ENCODE measurements at places on chromosomes 1 and 21. TPM values are rescaled to one million over a fixed set of nuclear protein-coding genes. Genes with fewer than 3 reads are reported as not detected.

SLC9C2 gene
- total RNA-seq = not detected

WDR47 gene
- total RNA-seq = 9.6 TPM

TIPRL gene
- 64.4 TPM for total RNA-seq

SPRR4 gene
- not detected for total RNA-seq

NUCKS1 gene
- 216 TPM for total RNA-seq

ATP6V1G3 gene
- total RNA-seq = not detected

OR2T35 gene
- not detected for total RNA-seq

CFHR2 gene
- total RNA-seq = not detected

OR2L5 gene
- not detected for total RNA-seq

TTC34 gene
- 0.31 TPM for total RNA-seq

RIPPLY3 gene
- not detected for total RNA-seq

ALPL gene
- total RNA-seq = 0.38 TPM

MEX3A gene
- 13.7 TPM for total RNA-seq

KIAA0040 gene
- total RNA-seq = 13.1 TPM

KCNA3 gene
- total RNA-seq = not detected

HEYL gene
- 0.89 TPM for total RNA-seq

NTRK1 gene
- total RNA-seq = 28.0 TPM

SPRR2E gene
- not detected for total RNA-seq

OR6K6 gene
- not detected for total RNA-seq

DLGAP3 gene
- 0.07 TPM for total RNA-seq

IFI44L gene
- total RNA-seq = 0.18 TPM

KRTAP22-2 gene
- total RNA-seq = not detected

SLC25A24 gene
- 25.8 TPM for total RNA-seq

MMEL1 gene
- total RNA-seq = not detected

ELAPOR1 gene
- total RNA-seq = 0.20 TPM

ESRRG gene
- total RNA-seq = not detected

ACP6 gene
- 0.49 TPM for total RNA-seq

SPAG17 gene
- 0.63 TPM for total RNA-seq

ZNF684 gene
- 4.8 TPM for total RNA-seq

CHAF1B gene
- 36.8 TPM for total RNA-seq

HES5 gene
- not detected for total RNA-seq

E2F2 gene
- 25.3 TPM for total RNA-seq

C2CD4D gene
- total RNA-seq = not detected

LRRC38 gene
- not detected for total RNA-seq

GBP5 gene
- 0.40 TPM for total RNA-seq

C1orf105 gene
- total RNA-seq = not detected

KLHDC9 gene
- total RNA-seq = not detected

CACNA1S gene
- not detected for total RNA-seq

GSTM5 gene
- not detected for total RNA-seq

ALG14 gene
- total RNA-seq = 8.6 TPM

SLC37A1 gene
- 0.60 TPM for total RNA-seq

IL22RA1 gene
- 0.11 TPM for total RNA-seq

CD247 gene
- 0.22 TPM for total RNA-seq
